ENCODE measurements at places on chromosomes 12 and 14. TPM values are rescaled to one million over a fixed set of nuclear protein-coding genes. Genes with fewer than 3 reads are reported as not detected.

DNA sequence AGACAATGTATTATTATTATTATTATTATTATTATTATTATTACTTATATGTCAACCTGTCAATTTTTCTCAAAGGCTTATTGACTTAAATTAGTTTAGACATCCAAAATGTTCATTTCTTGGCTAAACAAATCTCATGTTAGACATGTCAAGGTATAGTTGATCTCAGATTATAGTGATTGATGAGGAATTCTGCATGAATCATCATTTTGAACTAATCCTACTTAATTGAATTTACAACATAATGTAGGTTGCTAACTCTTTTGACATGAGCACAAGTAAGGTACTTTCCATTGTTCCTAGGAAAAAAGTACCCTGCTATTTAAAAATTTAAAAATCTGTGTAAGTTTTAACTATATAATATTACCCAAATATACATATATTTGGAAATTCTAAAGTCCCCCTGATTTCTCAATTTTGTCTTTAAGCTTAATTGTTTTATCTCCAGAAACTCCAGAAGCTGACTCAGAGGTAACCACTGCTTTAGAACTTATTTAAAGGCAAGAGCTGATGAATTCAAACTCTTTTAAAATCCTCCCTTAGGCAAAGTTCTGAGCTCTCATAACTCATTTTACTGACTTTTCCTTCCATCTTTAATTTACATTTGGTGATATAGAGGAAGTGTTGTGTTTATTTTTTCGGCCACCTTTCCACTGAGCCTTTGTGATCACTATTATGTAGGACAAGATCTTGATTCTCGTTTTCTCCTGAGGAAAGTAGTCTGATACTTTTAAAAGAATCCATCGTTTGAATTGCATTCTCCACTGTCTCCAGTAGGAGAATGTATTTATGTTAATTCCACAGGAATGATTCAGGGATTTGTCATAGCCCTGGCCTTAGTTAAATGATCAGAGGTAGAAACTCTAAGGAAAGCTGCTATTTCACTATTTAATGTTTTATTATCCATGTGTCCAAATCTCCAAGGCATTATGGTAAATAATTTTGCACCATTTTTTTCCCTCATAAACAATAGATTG is 1304.5 kb downstream of the AACS start:
- peak; percentile 76 for DNase-seq
- H3K27ac ChIP-seq = peak overlapping the region; percentile 70
- H3K4me3 ChIP-seq = no peak overlapping the region
- no peaks in the 10 kb centered on the region for H3K36me3 ChIP-seq

DNA sequence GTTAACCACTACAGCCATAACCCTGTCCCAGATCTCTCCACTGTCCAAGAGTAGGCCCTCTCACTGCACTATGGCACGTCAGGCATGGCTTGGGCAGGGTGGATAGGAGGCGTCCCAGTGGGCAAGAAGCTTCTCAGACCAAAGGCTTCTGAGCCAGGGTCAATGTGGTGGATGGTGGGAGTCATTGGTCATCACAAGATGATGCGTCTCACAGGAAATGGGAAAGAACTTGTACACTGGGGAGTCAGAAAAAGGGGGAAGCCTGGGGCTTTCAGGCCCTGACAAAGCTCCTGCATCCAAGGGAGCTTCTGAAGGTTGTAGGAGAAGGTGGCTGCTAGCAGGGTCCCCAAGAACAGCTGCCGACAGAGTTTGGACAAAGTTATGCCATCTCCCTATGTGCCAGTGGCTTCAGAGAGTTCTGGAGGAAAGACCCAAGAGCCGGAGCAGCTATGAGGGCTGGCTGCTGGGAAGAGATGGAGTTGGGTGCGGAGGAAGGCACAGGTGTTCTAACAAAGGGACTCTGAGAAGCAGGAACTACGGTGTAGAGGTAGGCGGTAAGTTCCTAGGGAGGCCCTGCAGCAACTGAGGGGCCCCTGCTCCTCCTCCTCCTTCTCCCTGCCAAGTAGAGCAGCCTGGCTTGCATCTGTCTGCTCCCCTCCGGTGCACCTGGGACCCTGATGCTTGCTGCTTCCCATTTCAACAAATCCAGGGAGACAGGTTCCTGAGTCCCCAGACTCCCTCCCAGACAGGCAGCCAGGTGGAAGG is 81.1 kb downstream of the ARL6IP4 start:
- H3K4me1 ChIP-seq = peaks cover 11% of the 10 kb centered on the region
- no peaks in the 10 kb centered on the region for H3K36me3 ChIP-seq
- DNase-seq = no peak
- H3K4me3 ChIP-seq = no peak overlapping the region

- H3K36me3 ChIP-seq = no peaks in the 10 kb centered on the region
- H3K4me1 ChIP-seq = no peaks in the 10 kb centered on the region
- DNase-seq = no peak
Measured at GRCh38 chr12:112716099-112717093, 75.2 kb upstream of the RPH3A start.

GRCh38 chr12:20653871-20654270 is 41.3 kb upstream of the SLCO1C1 start:
- no peaks in the 10 kb centered on the region for H3K36me3 ChIP-seq
- H3K27ac ChIP-seq = no peak overlapping the region
- no peak overlapping the region for H3K4me3 ChIP-seq
- no peaks in the 10 kb centered on the region for H3K4me1 ChIP-seq

Gene KLRC3
- 0.94 TPM for total RNA-seq

Gene SIRT4
- 2.7 TPM for total RNA-seq

Gene SLC5A8
- total RNA-seq = not detected
